Activated effector memory CD4-positive, alpha-beta T cell treated with Interleukin-2 at 50 U/mL for 16 hours (primary cell): ENCODE measurements at places on chromosomes 4 and X.

DNA sequence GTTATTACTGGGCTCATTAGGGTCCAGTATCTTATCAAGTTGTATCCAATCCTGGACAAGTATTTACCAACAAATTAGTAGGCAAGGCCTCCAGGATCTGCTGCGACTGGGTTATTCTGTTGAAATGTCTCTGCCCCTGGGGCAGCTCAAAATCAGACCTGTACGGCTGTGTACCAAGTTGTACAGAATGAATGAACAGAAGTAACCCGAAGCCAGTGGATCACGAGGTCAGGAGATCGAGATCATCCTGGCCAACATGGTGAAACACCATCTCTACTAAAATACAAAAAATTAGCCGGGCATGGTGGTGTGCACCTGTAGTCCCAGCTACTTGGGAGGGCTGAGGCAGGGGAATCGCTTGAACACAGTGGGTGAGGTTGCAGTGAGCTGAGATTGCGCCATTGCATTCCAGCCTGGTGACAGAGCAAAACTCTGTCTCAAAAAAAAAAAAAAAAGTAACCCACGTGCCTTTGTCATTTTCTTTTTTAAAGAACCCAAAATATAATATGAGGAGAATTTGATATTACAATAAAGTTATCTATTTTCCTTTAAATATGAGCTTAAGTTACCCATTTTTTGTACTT is 127.3 kb downstream of the CBR4 start:
- no peak for DNase-seq

DNA sequence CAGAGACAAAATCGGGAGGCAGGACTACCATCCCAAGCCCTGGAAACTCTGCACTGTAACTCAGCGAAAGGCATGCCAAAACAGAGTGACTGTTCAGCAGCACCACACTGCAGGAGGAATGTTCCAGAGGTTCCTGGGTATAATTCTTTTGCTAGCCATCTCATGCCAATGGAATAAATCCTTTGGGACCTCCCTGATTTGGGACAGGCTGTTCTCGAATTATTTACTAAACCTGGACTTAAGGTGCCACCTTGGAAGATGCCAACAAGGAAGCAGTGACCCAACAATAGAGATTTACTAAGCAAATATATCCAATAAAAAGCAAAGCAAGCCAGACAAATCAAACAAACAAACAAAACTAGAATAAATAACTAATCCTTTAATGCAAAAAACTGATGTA is 9.3 kb downstream of the AADAT start:
- no peak for DNase-seq

GRCh38 chrX:13780868-13781427 is 35.9 kb downstream of the GPM6B start:
- no peak for DNase-seq

- peak; percentile 8 for DNase-seq
These were observed 52.3 kb upstream of the PDLIM3 start for GRCh38 chr4:185587427-185588161.

DNA sequence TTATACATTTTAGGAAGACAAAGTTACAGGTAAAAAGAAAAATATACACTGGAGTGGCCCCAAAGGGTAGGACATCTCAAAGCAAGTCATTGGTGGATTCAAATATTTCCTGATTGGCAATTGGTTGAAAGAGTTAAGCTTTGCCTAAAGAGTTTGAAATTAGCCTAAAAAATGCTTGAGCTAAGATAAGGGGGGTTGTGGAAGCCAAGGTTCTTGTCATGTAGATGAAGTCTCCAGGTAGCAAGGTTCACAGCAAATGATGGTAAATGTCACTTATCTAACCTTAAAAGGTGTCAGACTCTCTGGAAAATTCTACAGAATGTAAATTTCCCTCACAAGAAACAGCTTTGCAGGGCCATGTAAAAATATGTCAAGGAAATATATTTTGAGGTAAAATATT is 596.7 kb downstream of the FAT4 start:
- DNase-seq: no peak

DNA sequence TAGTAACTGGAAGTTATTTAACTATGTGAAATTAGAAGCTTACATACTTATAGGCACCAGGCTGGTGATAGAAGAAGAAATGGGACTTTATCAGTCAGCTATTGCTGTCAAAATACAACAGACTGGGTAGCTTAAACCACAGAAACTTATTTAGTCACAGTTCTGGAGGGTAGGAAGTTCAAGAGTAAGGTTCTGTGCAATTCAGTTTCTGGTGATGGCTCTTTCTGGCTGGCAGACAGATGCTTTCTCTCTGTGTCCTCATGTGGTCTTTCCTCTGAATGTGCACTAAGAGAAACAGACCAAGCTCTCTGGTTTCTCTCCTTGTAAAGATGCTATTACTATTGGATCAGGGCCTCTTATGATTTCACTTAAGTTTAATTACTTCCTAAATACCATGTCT is 92.1 kb upstream of the ANKRD50 start:
- DNase-seq: no peak

DNA sequence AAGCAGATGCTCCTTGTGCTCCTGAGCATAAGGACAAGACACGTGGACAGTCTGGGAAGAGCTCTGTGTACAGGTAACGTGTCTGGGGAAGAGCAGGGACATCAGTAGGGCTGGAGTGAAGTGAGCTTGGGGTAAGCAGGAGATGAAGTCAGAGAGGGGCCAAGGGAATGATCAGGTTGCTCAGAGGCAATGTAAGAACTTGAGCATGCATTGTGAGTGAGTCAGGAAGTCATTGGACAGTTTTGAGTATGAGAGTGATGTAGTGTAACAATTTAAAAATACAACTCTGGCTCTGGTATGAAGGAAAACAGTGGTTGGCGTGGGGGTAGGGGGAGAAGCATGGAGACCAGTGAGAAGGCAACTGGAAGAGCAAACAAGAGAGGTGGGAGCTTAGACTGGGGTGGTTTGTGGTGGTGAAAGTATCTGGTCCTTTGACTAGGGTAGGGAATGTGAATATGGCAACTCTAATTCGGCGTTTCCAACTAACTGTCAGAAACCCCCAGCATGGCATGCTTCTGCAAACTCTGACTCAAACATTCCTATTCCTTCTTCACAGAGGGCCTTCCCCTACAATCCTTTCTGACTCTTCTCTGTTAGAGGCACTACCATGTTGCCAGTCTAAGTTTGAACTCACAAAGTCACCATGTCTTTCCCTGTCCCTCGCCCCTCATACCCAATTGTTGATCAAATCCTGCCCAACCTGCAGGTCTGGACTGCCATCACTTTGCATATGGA is 57.2 kb downstream of the STBD1 start:
- DNase-seq: no peak

GRCh38 chrX:65745992-65746391 is 78.5 kb downstream of the MSN start:
- no peak for DNase-seq

- no peak for DNase-seq
These were observed 275.8 kb upstream of the IL1RAPL1 start for GRCh38 chrX:28311466-28311865.
